ENCODE measurements at places on chromosomes 13 and 19. TPM values are rescaled to one million over a fixed set of nuclear protein-coding genes. Genes with fewer than 3 reads are reported as not detected.
A peak's percentile ranks its signal among the peaks of the same experiment; 100 is the strongest.

CFAP97D2 gene
- not detected for polyA plus RNA-seq

CD22 gene
- 6.6 TPM for polyA plus RNA-seq

LRRC8E gene
- 2.4 TPM for polyA plus RNA-seq

ZNF550 gene
- 22.3 TPM for polyA plus RNA-seq

GAPDHS gene
- polyA plus RNA-seq = not detected

GRCh38 chr13:25171517-25172302 is at the start of gene AMER2:
Gene AMER2, minus strand, starts transcription at chr13:25172288. Its CDS starts 669 bp downstream, at chr13:25171619.
- DNase-seq = peak; percentile 43

DNA sequence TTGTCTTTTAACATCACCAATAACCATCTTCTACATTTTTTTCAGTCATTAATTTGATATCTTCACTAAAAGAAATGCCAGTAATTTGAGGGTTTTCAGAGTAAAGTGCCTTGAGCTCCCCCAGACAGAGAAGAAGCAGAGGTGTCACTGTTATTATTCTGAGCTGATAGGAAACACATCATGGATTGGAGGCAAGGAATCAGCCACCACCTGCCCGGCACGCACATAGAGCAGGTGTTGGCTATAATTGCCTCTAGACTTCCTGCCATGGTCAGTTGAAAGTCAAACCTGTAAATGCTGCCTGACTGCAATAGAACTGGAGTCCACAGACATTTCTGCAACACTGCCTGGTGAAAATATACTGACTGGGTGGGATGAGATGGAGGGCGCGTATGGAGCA is 776.6 kb downstream of the UQCRFS1 start:
- no peak for DNase-seq

- no peak for DNase-seq
Observed at GRCh38 chr13:26538363-26539317, 18.8 kb upstream of the WASF3 start.

DNA sequence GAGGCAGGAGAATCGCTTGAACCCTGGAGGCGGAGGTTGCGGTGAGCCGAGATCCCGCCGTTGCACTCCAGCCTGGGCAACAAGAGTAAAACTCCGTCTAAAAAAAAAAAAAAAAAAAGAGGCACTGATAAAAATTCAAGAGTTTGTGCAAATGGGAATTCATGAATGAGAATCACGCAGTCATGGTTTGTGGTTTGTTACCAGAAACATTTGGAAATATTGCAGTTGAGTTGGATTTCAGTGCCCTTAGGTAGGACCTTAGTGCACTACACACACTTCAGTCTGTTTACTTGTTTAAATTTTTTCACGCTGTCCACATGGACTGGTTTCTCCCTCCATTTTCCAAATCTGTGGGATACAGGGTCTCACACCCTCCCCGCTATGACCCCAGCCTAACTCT is 28.4 kb downstream of the ZNF844 start:
- no peak for DNase-seq

- peak; percentile 78 for DNase-seq
Observed at GRCh38 chr19:45001087-45001739, at the start of gene RELB. Gene RELB, plus strand, starts transcription at chr19:45001464. Its CDS starts 116 bp downstream, at chr19:45001580.

DNA sequence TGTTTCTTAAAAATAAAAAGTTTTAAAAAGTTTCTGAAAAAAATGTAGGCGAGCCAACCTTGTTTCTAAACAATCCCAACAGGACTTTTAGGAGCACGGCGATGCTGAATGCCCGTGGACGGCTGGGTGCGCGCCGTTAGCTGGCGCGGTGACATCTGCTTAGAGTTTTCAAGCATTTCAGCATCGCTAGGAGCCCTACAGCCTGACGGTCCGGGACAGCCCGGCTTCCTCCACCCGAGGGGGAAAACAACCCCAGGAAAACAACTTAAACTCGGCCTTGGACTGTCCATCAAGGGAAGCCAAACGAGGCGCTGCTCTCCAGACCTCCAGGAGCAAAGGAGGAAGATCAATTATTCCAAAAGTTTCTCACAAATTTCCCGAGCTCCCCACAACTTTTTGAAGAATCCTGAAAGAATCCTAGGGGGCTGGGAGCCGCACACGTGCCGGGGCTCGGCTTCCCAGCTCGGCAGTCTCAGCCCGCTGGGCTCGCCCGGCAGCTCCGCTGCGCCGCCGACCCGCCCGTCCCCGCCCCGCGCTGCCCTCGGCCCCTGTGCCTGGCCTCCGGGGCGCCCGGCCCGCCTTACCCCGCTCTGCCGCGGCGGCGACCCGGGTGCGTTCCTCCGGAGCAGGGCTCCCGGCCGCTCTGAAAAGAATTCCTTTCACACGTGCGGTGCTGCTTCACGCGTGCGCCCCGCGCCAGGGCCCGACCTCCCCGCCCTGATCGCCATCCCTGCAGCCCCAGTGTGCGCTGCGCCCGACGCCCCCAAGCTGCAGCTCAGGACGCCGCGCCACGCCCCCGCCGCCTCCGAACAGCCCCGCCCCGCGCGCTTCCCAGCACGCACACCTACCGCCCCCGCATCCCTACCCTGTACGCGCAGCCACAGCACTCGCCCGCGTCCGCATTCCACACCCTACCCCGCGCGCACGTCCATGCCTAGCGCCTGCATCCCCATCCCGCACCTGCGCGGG is at the start of gene GJA3:
GJA3 (minus strand) TSS at position 747 of the 969 bp plus-strand sequence. CDS start 17,764 bp downstream, outside the sequence.
- no peak for DNase-seq

- DNase-seq = no peak
Observed at GRCh38 chr13:98576963-98577835, at the start of gene STK24. Gene STK24, minus strand, starts transcription at chr13:98577107. Its CDS starts 321 bp downstream, at chr13:98576786.

DNA sequence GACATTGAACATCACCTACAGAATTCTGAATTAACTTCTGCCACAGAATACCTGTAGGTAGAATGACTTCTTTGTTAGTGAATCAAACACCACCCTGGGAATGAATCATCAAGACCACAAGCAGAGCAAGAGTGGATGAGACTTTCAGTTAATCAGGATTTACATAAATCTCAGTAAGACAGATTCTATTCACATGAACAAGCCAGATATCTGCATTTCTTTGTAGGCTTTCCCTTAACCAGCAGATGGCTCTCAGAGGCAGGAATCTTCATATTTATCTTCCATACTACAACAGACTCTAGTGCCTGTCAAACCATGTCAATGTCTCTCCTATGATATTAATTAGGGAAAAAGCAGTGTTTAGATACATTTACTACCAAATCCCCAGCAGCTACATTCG is 412.1 kb downstream of the KLF12 start:
- DNase-seq = no peak

GRCh38 chr19:58007285-58007684 is 4.7 kb upstream of the ZNF606 start:
- DNase-seq = no peak

GRCh38 chr13:79528356-79528755 is 47.4 kb downstream of the NDFIP2 start:
- DNase-seq = no peak

- DNase-seq = no peak
Observed at GRCh38 chr19:8212212-8212611, 3.0 kb downstream of the CERS4 start.

DNA sequence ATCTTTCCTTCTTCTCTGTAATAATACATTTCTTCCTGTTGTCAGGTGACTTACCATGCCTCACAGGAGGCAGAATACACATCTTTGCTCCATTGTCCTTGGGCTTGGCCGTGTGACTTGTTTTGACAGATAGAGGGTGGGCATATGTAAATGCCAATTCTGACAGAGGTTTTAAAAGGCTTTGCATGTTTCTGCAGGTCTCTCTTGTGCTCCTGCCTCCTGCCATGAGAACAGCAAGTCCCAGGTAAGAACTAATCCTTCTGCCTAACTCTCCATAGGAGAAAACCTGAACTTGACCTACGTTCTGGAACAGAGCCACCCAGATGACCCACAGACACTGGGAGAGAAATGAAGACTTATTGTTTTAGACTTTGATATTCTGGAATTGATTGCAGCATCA is 88.7 kb upstream of the TNFSF11 start:
- DNase-seq = no peak

- no peak for DNase-seq
Observed at GRCh38 chr13:24060993-24061392, 99.5 kb upstream of the SPATA13 start.

DNA sequence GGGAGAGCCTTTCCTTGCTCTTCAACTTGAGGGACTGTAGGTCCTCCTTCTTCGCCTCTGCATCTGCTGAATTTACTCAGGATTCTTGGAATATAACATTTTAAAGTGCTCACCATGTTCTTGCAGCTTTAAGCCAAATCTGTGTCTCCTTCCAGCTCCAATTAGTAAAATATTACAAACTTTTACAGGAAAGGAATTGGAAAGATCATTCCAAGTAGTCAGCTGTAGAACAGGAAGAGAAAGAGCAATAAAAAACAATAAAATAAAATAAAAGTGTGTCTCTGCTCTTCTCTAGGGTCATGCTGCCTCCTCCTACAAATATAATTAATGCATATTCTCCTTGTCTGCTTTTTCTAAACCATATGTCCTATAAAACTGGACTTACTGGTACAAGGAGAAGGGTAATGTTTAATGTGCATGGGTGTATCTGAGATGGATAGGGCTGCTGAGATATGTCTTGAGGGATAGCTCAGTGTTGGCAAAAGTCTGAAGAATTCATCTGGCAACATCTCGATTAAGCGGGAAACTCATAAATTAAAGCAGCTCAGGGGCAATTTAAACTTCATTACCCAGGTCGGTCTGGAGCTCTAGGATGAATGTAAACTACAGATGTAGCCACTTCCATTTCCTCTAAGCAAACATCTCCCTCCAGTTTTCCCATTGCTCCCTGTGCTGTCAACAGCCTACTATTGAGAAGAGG is 25.0 kb downstream of the ENOX1 start:
- no peak for DNase-seq

DNA sequence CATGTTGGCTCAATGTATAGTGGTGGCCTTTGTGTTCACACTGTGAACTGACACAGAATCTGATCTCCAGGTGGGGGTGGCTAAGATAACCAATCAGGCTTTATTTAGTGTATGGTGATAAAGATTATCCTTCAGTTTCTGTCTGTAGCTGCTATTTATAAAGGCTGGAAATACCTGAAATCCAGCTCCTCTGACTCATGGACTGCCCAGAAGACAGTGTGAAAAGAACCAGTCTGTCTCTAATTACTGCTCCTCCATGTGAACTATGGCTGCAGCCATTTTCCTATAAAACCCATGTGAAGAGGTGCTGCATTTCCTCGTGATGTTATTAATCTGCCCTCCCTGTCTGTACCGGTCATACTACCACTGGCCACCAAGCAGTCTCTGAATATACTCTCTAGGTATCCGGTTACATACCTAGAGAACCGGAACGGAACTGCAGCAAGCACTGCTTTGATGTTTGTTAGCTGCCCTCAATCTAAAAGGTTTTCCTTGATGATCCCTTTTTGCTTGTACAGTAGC is 238.0 kb downstream of the LHFPL6 start:
- peak; percentile 28 for DNase-seq

DNA sequence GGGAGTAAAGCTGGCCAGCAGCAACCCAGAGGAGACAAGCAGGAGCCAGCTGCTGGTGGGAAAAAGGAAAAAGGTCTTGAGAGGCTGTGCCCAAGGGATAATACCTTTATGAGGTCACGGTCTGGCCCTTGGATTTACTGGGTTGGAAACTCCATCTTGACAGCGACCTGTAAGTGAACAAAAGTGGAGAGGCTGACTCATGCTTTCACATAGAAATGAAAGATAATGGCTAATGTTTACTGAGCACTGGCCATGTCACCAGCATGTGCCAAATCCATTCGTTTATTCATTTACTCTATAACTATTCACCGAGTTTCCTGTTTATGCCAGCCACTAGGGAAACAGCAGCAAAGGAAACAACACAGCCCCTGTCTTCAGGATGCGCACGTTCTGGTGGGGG is 4.7 kb downstream of the VRK3 start:
- DNase-seq = no peak

DNA sequence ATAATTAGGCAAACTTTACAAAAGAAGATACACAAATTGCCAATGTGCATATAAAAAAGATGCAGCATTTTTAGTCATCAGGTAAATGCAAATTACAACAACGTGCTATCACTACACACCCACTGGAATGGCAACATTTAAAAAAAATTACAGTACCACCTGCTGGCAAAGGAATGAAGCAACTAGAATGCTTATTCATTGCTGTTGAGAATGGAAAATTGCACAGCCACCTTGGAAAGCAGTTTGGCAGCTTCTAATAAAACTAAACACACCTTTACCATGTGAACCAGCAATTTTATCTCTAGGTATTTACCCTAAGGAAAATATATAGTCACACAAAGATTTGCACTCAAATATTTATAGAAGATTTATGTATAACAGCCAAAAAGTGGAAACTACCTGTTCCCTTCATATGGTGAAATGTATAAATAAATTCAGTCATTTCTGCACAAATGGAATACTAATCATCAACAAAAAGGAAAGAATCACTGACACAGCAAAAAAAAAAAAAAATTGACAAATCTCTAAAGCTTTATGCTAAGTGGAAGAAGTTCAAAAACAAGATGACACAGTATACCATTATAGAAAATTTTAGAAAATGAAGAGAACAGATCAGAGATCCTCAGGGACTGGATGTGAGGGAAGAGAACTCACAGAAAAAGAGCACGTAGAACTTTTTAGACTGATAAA is 30.3 kb downstream of the OXGR1 start:
- no peak for DNase-seq

- no peak for DNase-seq
Observed at GRCh38 chr19:39351537-39352064, 9.4 kb downstream of the SAMD4B start.

DNA sequence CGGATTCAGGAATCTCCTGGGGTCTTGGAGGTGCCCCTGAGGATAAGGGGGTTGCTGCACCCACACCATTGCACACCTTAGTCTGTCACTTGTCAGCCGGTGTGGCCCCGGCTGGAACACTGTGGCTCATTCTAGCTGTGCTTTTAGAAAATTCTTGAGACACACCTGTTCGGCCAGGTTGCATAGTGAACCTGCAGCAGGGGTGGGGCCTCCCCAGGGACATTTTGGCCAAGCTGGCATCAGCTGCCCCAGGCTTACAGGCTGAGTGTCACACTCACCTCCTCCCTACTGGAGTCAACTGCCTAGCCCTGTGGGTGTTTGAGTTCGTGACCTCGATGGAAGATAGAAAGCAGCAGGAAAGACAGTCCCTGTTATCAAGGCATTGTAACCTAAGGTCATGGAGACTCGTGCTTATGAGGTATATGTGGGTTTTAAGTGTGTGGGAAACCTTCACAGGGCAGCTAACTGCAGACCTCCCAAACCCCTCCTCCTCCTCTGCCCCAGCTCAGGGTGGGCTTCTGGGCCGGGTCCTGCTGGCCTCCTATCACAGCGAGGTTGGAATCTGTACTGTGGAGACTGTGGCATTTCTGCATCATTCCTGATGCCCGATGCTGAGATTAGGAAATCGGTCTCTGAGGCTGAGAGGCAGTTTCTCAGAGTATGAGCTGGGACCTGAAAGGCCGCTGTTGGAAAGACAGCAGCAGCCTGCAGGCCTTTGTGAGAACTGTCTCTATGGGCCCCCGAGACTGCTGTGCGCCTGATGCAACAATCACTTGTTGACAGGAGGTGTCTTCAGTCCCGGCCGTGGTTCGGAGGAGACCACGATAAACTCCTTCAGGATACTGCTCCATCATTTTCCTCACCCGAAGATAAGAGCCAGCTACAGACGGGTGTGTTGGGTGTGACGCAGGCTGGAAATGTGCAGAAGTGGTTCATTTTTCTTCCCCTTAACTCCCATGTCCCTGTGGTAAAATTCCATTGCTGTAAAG is 72.2 kb downstream of the ATP11A start:
- no peak for DNase-seq

All from right renal pelvis (tissue), 4 donors.